Stimulated activated CD8-positive, alpha-beta memory T cell treated with anti-CD3 and anti-CD28 coated beads, Interleukin-4, amount 100 ng/mL, for 1 hour (primary cell): ENCODE measurements at places on chromosomes 6 and 20.

DNA sequence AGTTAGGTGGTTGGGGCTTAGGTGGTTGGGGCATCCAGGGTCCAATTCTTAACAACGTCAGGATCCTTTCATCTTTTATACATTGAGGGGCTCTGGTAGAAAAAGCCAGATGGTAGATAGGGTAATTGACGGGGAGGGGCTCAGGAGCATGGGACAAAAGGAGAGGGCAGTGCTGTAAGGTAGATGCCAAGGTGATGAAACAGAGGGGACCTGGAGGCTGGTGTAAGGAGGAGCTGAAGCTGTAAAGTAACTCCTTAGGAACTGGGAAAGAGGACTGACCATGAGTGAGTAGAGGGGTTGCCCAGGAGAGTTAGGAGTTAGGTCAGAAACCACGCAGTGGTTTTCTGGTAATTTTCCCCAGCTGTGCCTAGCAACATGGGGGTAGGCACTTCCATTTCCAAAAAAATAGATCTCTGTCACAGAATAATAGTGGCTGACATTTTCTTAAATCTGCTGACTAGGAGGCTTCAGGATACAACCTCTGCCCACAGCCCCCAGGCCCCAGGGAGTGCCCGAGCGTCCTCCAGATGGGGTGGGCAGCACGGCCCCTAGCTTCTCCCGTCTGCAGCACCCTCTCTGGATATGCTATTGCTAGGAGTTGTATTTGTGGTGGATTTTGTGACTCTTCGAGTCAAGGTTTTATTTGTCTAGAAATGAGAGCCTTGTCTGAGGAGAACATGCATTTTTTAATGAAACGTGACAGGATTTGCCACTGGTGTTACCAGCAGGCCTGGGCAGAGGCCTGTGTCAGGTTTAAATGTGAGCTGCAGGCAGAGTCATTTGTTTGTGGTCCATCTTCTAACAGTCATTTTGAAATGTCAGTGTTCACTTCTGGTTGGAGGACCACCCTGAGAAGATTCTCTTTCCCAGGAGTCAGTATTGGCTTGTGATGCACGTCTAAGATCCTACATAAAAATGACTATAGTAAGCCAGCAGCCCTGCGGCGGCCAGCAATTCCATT is 44.6 kb downstream of the TULP4 start:
- DNase-seq: no peak

- no peak for DNase-seq
Observed at GRCh38 chr20:62015540-62016288, 50.0 kb downstream of the TAF4 start.

DNA sequence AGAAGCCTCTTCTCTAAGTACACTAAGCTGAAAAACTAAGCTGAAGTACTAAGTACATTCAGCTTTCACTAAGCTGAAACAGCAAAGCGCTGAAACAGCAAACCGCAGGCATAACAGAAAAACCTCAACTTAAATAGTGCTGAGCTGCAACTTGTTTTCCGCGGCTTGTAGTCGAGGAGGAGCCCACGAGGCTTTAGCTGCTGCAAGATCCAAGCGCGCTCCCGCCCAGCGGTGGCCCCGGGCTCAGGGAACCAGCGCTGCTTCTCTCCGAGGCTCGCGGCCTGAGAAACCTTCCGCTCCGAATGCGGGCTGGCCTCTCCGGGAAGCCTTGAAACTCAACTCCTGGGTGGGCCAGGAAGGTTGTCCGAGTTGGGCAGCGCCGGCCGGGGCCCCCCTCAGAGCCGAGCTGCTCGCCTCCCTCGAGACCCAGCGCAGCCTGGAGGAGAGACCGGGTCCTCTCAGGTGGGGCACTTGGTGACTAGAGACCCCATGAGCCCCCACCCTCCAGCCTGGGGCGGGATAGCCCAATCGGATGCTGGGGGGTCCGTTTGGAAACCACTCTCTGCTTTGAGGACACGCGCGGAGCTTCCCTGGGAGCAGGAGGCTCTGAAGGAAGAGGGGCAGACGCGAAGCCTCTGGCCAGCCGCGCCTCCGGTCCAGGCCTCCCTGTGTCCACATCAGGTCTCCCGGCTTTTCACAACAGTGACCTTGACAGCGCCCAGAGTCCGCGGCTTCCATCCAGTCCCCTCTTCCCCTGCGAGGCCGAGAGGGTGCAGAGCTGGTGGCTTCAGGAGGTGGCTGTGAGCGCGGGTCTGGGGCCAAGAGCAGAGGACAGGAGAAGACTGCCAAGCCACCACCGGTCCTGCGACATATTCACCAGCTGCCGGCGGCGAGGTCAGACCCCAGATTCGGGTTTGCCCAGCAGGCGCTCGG is 38.1 kb upstream of the HLA-E start:
- no peak for DNase-seq

DNA sequence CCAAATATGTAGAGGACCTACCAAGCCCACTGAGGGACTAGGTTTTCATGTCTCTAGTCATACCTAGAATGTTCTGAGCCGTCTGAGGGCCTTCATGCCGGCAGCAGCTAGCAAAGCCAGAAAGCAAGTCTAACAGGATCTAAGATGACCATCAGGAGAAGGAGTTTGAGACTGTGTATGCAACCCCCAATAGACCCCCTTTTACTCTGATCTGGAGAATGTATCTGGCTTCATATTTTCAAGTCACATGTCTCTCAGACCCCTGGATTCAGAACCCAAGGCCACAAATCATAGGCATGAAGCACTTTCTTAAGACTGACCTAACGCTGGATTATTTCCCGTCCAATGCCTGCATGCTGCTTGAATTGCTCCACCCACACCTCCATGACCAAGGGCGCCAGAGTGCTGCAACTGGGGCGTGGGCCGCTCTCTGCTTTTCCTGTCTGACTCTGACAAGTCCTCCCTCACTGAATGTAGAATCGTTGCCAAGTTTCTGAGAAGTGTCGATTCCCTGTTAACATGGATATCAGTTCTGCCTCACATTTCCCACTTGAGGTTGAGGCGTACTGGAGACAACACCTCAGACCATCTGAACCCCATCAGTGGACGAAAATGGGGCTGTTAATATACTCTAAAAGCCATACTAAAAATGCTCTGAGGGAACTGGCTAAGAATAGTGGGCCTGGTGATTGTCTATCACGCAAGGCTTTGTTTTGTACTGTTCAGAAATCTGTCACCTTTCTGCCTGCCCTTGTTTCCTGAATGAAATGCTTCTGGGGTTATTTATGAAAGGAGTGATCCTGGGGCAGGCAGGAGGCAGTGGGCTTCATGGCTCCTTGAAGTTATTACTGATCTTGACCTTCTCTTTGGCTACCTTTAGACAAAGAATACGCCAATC is 23.9 kb upstream of the ASXL1 start:
- DNase-seq: no peak

DNA sequence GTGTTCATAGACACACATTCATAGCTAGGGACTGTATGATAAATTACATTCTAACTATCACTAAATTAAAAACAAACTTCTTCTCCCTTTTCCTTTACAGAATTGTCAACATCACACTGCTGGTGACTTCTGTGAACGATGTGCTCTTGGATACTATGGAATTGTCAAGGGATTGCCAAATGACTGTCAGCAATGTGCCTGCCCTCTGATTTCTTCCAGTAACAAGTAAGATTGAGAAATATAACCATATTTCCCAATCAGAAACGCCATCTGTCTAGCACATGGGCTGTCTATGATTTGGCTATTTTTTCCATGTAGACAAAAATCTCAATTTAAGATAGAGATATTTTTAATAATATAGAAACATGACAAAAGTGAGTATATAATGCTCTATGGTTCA is 367.7 kb downstream of the ARHGAP18 start:
- DNase-seq: no peak

DNA sequence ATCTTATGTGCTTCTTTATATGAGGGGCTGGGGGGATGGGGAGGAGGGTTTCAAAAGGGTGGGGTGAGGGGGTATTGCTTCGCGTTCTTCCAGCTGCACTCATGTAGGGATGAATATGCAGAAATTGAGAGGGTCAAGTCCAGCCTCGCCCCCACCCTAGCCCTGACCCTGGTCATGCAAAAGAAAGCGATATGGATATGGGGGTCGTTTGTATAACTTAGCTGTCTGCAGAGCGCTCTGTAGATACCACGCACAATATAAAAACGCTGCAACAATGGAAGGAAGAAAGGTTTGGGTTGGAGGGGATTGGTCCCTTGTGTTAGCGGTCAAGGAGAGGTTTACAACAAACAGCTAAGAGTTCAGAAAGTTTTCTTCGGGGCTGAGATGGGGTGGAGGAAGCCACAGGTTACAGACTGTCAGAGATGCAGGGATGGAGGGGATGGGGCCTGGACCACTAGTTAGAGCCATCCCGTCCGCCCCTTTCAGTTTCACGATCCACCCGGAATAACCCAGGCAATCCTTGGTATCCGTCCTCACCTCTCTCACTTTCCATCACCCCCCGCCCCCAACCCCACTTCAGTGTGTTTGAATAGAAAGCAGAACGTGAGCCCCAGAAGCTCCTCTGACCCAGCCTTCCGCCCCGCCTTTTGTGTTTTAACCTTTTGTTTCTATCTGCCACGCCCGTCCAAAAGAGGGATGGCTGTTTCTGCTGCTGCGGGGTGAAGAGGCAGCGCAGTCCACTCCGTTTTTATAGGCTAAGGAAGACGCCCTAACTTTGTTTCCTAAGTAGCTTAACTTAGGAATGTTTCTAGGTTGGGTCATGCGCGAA is 73.5 kb downstream of the SOX4 start:
- no peak for DNase-seq

- no peak for DNase-seq
Observed at GRCh38 chr6:155030148-155030720, 35.1 kb downstream of the TIAM2 start.

DNA sequence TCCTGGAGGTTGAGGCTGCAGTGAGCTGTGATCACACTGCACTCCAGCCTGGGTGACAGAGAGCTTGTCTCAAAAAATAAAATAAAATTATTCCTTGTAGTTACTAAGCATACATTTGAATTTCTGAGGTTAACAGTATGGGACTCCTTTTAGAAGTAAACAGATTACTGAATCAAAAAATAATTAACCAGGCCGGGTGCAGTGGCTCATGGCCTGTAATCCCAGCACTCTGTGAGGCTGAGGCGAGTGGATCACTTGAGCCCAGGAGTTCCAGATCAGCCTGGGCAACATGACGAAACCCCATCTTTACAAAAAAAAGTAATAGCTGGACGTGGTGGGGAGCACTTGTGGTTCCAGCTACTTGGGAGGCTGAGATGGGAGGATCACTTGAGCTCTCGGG is 22.1 kb upstream of the EEF1A1 start:
- no peak for DNase-seq

- DNase-seq: no peak
Observed at GRCh38 chr6:78850621-78851020, 16.7 kb upstream of the IRAK1BP1 start.

GRCh38 chr6:7535498-7535897 is 6.0 kb upstream of the DSP start:
- DNase-seq: no peak

DNA sequence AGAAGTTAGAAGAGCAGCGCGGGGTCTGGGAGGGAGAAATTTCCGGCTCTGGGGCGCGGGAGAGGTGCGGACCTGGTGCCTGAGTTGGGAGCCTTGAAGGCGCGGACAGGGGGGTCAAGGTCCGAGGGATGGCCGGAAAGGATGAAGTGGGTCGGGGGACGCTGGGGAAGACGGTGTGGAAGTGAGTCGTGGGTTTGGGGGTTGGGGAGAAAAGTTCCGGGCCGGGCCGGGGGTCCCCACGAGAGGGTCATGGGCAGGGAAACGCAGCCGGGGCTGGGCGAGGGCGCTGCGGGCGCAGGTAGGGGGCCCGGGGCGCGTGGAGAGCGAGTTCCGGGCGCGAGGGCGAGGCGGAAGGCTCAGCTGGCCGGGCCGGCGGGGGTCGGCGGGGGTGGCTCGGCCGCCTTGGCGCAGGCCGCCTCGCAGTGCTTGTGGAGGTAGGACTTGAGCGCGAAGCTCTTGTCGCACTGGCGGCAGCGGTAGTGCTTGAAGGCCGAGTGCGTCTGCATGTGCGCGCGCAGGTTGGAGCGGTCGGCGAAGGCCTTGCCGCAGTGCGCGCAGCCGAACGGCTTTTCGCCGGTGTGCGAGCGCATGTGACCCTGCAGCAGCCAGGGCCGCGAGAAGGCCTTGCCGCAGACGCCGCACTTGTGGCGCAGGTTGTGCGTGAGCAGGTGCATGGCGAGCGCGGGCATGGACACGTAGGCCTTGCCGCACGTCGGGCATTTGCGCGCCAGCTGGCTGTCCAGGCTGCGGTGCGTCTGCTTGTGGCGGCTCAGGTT is 10.5 kb upstream of the SRXN1 start:
- DNase-seq: no peak

GRCh38 chr6:49001856-49002541 is 461.1 kb downstream of the MMUT start:
- no peak for DNase-seq

GRCh38 chr6:53358440-53359094 is 9.8 kb upstream of the ELOVL5 start:
- no peak for DNase-seq

GRCh38 chr6:161171207-161171606 is 102.7 kb downstream of the AGPAT4 start:
- DNase-seq: no peak

DNA sequence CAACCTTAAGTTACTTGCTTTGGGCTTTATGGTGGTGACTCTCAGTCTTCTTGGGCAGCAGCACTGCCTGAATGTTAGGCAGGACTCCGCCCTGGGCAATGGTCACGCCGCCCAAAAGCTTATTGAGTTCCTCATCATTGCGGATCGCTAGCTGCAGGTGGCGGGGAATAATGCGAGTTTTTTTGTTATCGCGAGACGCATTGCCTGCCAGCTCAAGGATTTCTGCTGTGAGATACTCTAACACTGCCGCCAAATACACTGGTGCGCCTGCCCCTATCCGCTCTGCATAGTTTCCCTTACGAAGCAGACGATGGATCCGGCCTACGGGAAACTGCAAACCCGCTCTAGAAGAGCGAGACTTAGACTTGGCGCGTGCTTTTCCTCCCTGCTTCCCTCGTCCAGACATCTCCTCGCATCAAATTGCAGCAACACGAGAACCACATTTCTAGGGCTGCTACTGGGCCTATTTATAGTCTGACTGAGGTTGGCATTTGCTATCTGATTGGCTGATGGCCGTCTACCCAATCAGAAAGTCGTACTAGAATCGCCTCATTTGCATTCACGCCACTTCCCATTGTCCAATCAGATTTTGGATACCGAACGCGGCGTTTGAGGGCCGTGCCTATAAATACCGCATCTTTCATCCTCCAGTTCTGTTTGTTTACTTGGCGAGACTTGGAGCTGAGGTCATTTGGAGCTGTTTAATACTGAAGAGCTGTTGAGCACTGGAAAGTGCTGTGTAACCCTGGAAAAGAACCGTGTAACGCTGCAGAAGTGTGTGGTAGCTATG is 28.2 kb upstream of the SLC17A4 start:
- no peak for DNase-seq

DNA sequence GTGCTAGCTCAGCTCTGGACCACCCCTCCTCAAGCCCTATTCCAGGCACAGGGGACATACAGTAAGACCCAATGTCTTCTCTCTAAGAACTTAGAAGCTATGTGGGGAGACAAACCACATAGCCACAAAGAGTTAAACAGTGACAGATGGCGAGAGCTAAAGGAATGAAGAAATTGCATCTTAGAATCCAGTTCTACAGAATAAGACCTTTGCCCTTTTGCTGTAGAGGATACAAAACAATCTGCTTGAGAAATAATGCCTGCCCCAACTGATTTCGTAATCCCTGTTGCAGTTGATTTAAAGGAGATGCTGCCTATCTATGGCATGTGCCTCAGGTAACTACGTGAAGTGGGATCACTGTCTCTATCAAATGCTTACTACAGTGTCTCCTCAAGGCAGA is 31.2 kb downstream of the TNFRSF21 start:
- no peak for DNase-seq
